ENCODE measurements at places on chromosomes 2 and 18. TPM values are rescaled to one million over a fixed set of nuclear protein-coding genes. Genes with fewer than 3 reads are reported as not detected.

DNA sequence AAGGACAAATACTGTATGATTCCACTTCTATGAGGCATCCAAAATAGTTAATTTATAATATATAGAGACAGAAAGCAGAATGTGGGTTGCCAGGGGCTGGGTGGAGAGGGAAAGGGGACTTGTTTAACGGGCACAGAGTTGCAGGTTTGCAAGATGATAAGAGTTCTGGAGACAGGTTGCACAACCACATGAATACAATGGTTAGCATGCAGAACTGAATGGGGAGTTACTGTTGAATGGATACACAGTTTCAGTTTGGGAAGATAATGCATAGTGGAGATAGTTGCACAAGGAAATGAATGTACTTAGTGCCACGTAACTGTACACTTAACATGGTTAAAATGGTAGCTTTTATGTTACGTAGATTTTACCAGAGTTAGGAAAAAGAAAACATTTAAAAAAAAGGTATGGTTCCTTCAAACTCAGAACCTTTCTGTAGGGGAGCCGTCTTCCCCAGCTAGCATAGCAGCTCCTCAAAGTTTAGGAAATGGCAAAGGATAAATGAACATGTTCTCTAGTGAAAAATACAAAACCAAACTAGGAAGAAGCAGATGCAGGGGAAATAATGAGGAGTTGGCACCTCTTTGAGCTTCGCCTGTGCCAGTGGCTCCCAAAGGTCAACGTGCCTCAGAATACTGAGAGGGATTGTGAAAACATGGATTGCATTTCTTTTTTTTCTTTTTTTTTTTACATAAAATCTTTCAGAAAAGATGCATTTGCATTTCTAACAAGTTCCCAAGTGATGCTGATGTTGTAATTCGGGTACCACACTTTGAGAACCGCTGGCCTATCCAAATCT is 95.2 kb downstream of the ZCCHC2 start:
- no peaks in the 10 kb centered on the region for H3K27me3 ChIP-seq
- no peaks in the 10 kb centered on the region for H3K4me1 ChIP-seq
- H3K27ac ChIP-seq, result no peak overlapping the region
- H3K36me3 ChIP-seq, result no peaks in the 10 kb centered on the region
- no peak overlapping the region for H3K4me3 ChIP-seq

DNA sequence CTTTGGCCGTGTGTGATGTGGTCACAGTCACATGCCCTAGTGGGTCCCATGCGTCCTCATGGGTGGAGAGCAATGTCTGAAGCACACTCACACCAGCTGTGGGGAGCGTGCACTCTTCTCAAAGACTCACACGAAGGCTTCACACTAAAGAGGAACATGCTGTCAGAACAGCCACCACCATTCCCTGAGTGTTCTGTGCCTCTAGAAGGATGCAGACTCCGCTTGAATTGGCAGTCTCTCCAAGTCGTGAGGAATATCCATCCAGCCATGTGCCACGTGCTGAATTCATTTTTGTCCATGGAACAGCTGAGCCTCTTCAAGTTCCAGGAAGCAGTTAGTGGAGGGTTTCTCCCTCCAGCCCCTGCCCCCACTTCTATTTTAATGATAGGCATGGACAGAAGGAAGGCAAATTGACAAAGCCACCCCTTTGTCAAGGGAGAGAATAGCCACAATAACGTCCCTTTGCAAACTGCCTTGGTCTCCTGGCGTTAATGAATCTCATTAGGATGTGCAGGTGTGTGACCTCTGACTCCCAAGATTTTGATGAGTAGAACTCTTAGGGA is 464.3 kb upstream of the ID2 start:
- no peaks in the 10 kb centered on the region for H3K36me3 ChIP-seq
- H3K27ac ChIP-seq, result no peak overlapping the region
- no peak for DNase-seq
- H3K4me3 ChIP-seq, result no peak overlapping the region
- H3K27me3 ChIP-seq, result no peaks in the 10 kb centered on the region
- H3K4me1 ChIP-seq, result no peaks in the 10 kb centered on the region

DNA sequence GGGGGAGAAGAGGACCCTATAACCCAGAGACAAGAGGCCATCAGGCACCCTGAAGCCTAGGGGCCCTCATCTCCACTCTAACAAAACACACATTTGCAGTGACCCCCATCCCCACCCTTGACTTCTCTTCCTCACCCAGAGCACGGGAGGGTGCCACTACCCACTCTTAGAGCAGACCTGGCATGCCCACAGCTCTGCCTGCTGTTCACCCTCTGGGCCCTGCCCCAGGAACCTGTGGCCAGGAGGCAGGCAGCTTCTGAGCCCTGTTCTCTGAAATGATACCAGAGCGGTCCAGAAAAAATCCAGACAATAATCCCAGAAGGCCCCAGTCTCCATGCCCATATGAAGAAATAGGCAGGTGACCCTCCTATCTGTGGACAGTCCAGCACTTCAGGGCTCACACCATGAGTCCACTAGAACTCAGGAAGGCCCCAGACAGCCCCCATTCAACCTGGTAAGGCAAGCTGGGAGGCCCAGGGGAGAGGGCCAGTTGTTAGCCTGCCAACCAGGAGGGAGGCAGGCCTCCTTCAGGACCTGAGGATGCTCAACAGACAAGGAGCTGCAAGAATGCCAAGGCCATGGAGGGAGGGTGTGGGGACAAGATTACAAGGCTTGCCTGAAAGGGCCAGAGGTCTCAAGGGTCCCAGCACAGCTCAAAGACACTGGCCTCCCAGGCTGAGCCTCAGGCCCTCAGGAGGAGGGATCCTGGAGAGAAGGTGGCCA is 75.0 kb downstream of the TNS1 start:
- no peaks in the 10 kb centered on the region for H3K36me3 ChIP-seq
- no peak overlapping the region for H3K4me3 ChIP-seq
- H3K4me1 ChIP-seq, result peaks cover 6% of the 10 kb centered on the region
- H3K27me3 ChIP-seq, result no peaks in the 10 kb centered on the region

- no peak overlapping the region for H3K4me3 ChIP-seq
- H3K27ac ChIP-seq, result no peak overlapping the region
- no peak for DNase-seq
- no peaks in the 10 kb centered on the region for H3K27me3 ChIP-seq
- H3K4me1 ChIP-seq, result no peaks in the 10 kb centered on the region
- H3K36me3 ChIP-seq, result no peaks in the 10 kb centered on the region
Observed at GRCh38 chr2:99651930-99652670, 162.3 kb upstream of the REV1 start.

GRCh38 chr18:24605444-24605843 is 145.0 kb downstream of the HRH4 start:
- no peak overlapping the region for H3K27ac ChIP-seq
- no peak overlapping the region for H3K4me3 ChIP-seq
- no peaks in the 10 kb centered on the region for H3K27me3 ChIP-seq
- no peaks in the 10 kb centered on the region for H3K4me1 ChIP-seq
- no peaks in the 10 kb centered on the region for H3K36me3 ChIP-seq

GRCh38 chr2:166448106-166448505 is 45.9 kb downstream of the SCN7A start:
- no peaks in the 10 kb centered on the region for H3K36me3 ChIP-seq
- no peak overlapping the region for H3K27ac ChIP-seq
- no peak for DNase-seq
- no peaks in the 10 kb centered on the region for H3K4me1 ChIP-seq

DNA sequence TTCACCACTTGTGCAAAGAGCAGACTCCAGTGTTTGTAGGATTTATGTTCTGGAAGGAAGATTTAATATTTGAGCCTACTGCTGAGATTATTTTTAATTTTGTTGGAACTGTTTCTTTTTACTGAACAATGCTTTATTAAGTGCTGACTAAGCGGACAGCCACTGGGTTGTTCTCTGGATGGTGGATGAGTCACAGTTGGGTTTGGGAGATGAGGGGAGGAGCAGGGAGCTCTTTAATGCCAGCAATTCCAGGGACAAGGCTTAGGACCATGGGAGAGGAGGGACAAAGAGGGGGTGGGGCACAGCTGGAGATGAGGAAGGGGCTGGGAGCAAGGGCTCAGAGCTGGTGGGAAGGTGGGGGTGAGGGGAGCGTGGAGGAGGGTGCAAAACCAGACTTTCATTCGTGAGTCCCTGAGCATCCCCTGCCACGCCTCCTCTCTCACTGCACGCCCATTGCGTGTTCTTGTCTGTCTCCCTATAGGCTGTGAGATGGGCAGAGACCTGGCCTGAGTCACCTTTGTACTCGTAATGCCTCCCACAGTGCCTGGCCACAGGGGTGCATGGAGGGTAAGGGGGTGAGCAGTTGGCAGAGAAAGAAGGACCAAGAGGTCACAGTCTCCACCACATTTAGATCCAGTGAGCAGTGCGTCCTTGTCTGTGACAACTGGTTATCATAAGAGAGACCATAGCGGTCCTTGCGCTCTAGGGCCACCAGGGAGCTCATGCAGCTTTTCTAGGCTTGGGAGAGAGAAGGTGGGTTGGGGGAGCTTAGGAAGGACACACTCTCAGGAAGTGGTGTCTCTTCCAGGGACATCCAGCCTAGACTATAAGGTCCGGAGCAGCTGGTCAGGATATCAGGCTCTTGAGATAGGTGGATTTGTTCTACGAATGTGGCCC is 18.4 kb downstream of the SLC4A3 start:
- peaks cover 35% of the 10 kb centered on the region for H3K4me1 ChIP-seq
- DNase-seq, result no peak
- H3K27me3 ChIP-seq, result no peaks in the 10 kb centered on the region
- H3K4me3 ChIP-seq, result no peak overlapping the region
- no peak overlapping the region for H3K27ac ChIP-seq
- H3K36me3 ChIP-seq, result no peaks in the 10 kb centered on the region

DNA sequence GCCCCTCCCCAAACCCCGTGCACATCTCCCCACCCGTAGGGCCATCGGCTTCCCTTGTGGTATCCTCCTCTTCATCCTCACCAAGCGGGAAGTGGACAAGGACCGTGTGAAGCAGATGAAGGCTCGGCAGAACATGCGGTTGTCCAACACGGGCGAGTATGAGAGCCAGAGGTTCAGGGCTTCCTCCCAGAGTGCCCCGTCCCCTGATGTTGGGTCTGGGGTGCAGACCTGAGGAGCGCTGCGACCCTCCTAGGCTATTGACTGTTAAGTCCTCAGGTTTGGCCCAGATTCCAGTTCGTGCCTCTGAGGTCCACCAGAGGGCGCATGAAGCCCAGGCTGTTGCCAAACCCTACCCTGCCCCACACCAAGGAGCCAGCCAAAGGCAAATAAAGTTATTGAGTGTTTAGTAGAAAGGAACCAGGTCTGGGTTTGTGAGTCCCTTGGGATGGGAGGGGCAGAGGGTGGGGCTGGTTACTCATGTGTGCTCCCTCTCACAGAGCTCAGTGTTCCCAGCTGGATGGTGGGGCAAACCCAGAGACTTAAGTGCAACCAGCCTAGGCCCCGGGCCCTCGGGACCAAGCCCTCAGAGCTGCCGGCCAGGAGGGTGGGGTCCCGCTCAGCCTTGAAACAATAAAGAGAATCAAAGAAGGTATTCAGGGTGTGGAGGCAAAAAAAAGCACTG is 2.4 kb downstream of the PNKD start:
- H3K27ac ChIP-seq, result peak overlapping the region; percentile 15
- peaks cover 4% of the 10 kb centered on the region for H3K36me3 ChIP-seq
- H3K4me1 ChIP-seq, result peaks cover 4% of the 10 kb centered on the region
- no peak overlapping the region for H3K4me3 ChIP-seq

Gene BIRC6
- 96.7 TPM for total RNA-seq

Gene FZD7
- 41.4 TPM for total RNA-seq

Gene DSG3
- not detected for total RNA-seq

Gene KRTCAP3
- total RNA-seq, result 53.9 TPM

Gene DES
- 0.86 TPM for total RNA-seq

Measured in Caco-2 (cell line).